ENCODE measurements at places on chromosomes 4 and X. TPM values are rescaled to one million over a fixed set of nuclear protein-coding genes. Genes with fewer than 3 reads are reported as not detected.

DNA sequence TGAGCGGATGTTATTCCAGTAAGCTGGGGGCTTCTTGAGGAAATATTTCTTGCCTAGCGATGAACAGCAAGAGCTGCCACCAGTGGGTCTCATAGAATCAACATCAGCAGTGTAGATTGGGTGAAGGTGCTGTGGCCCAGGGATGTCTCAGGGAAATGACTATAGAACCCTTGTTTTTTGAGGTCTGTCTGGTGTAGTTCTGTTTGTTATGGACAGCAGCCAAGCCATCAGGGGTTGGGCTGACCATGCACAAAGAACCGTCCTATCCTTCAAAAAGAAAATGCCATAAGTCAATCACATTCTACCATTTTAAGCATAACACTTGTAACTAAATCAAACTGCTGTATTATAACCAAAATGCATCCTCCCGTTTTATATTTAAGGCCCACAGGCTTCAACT lies 17.3 kb upstream of the C1GALT1C1 start:
- no peak for DNase-seq

- no peak for DNase-seq
These were observed 103.9 kb upstream of the STX18 start for GRCh38 chr4:4645743-4646142.

DNA sequence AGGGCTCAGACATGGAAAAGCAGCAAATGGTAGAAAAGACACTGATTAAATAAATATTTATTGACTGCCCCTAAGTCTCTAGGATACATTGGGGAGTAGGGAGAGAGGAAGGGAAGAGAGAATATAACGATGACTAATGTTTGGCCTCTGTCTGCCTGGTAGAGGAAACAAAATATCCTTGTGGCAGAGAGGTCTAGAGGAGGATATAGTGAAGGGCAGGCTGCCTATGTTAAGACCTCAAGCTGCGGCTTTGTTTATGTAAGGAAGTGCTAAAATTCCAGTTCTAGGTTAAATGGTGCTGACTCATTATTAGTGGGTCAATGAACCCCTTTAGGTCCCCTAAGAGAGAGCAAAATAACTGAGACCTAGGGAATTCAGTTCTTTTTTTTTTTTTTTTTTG lies 427.3 kb upstream of the FTHL17 start:
- DNase-seq, result no peak

GRCh38 chr4:105989485-105990242 lies 94.4 kb downstream of the NPNT start:
- no peak for DNase-seq

DNA sequence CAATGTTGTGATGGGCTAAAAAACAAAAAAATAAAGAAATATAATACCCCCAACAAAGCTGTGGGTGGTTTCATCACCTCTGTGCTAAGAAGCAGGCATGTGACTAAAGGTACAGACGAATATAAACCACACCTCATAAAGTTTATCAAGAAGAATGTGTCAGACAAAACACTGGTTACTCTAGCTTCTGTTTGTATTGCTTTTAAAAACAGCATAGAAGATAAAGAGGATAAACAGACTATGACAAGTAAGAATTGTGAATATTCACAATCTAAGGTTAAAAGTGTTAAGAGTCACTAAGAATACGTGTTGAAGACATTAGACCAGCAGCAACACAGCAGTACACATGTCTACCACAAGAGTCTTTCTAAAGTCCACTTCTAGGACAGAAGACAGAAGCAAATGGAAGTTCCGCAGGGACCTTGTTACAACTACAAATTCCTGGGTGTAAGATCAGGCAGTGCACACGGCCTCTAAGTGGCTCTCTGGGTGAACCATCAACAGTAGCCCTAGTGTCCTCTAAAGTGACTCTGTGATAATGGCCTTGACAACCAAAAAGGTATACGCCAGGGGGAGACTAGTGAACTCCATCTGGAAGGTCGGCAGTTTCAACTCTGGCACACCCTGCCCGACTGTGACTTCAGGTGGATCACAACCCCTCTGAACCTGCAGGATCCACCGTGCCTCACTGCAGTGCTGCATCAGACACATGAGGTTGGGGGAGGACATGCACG lies 8.3 kb upstream of the FGFBP2 start:
- DNase-seq, result no peak

GRCh38 chr4:147085781-147086180 lies 140.1 kb upstream of the TTC29 start:
- DNase-seq, result no peak

- no peak for DNase-seq
These were observed 61.0 kb downstream of the SEPSECS start for GRCh38 chr4:25098964-25099891.

- DNase-seq, result no peak
These were observed 10.7 kb upstream of the SMIM10L2A start for GRCh38 chrX:135410861-135411627.

- no peak for DNase-seq
These were observed 78.6 kb upstream of the STS start for GRCh38 chrX:7068939-7069367.

Gene NAP1L3
- total RNA-seq, result 0.48 TPM

Gene AREG
- total RNA-seq, result 0.95 TPM

Gene TLR2
- total RNA-seq, result 0.42 TPM

Gene FAM120C
- total RNA-seq, result 7.6 TPM

Gene XKRX
- 0.14 TPM for total RNA-seq
